Epithelial cell of alveolus of lung (primary cell): ENCODE measurements at places on chromosomes 7 and 10. TPM values are rescaled to one million over a fixed set of nuclear protein-coding genes. Genes with fewer than 3 reads are reported as not detected.

Gene TACC2
- 6.6 and 6.9 TPM in 2 replicates for total RNA-seq

Gene ACSL5
- 0.16 and 0.52 TPM in 2 replicates for total RNA-seq

Gene TRPV6
- 0.39 TPM in 1 of 2 replicates, not detected in the other for total RNA-seq

Gene PLCE1
- total RNA-seq: 0.24 and 1.6 TPM in 2 replicates

Gene PHKG1
- total RNA-seq: 0.08 TPM in 1 of 2 replicates, not detected in the other

Gene PLEKHS1
- not detected in 2 replicates for total RNA-seq

Gene OGA
- total RNA-seq: 48.2 and 91.0 TPM in 2 replicates

Gene ANKRD61
- 0.08 and 0.39 TPM in 2 replicates for total RNA-seq

Gene ADAMTS14
- total RNA-seq: 0.08 and 0.39 TPM in 2 replicates

Gene ADO
- total RNA-seq: 26.6 and 35.0 TPM in 2 replicates

Gene TRPV5
- not detected in 2 replicates for total RNA-seq

Gene PNLIPRP1
- total RNA-seq: not detected in 2 replicates

Gene AGR3
- total RNA-seq: not detected in 2 replicates

Gene GSTO2
- 8.9 and 18.4 TPM in 2 replicates for total RNA-seq

Gene MMD2
- not detected in 2 replicates for total RNA-seq

Gene TAS2R4
- total RNA-seq: under 0.01 and 0.88 TPM in 2 replicates
